Lung (tissue), 17 donors: ENCODE measurements at places on chromosomes 12 and 14. TPM values are rescaled to one million over a fixed set of nuclear protein-coding genes. Genes with fewer than 3 reads are reported as not detected.

- H3K36me3 ChIP-seq = no peaks in the 10 kb centered on the region
- peak; percentile 80 for DNase-seq
- peak overlapping the region; percentile 62 for H3K27ac ChIP-seq
Observed at GRCh38 chr12:56078931-56079722, 838 bp upstream of the ERBB3 start.

DNA sequence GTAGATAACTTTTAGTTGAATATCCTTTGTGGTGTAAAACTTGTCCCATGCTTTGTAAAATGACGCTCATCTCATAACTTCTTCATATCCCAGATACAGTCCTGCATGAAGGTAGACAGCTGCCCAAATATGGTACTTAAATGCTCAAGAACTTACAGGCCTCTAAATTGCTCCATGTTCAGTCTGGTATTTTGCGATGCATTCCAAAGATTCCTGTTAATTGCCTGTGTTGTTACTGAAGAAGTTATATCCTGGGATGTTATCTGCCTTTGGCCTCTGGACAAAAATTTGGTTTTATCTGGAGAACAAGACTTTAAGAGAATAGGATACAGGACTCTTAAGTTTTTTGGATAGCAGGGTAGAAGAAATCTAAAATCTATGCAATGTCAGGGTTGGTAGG lies 473.0 kb downstream of the PCNX1 start:
- H3K27ac ChIP-seq = no peak overlapping the region
- H3K36me3 ChIP-seq = no peaks in the 10 kb centered on the region
- peaks cover 2% of the 10 kb centered on the region for H3K4me1 ChIP-seq
- DNase-seq = peak; percentile 40
- no peaks in the 10 kb centered on the region for H3K27me3 ChIP-seq
- H3K4me3 ChIP-seq = no peak overlapping the region

GRCh38 chr12:27781680-27782079 lies 1.6 kb upstream of the MANSC4 start:
- H3K4me3 ChIP-seq = no peak overlapping the region
- H3K27ac ChIP-seq = no peak overlapping the region
- DNase-seq = peak; percentile 50
- no peaks in the 10 kb centered on the region for H3K36me3 ChIP-seq
- peaks cover 6% of the 10 kb centered on the region for H3K4me1 ChIP-seq
- no peaks in the 10 kb centered on the region for H3K27me3 ChIP-seq

DNA sequence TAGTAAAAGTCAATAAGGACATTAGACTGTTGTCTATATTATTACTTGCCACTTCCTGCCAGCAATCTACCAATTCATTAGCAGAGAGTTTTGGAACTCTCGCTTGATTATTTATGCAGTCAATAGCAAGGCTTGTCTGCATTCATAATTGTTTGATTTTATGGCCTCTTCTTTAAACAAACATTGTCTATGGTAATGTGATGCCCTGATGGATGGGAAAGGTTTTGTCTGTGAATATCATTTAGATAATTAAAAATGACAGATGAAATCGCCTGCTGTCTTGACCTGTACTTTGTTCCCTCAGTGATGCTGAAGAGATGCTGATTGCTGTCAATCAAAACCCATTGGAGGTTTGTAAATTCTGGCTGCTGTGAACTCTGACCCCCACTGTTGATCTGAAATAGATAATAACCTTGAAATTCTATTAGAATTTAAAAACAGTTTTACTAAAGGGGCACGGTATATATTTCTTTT lies 455.3 kb downstream of the NPAS3 start:
- no peak overlapping the region for H3K27ac ChIP-seq
- H3K36me3 ChIP-seq = no peaks in the 10 kb centered on the region
- H3K4me3 ChIP-seq = no peak overlapping the region
- H3K4me1 ChIP-seq = peaks cover 1% of the 10 kb centered on the region
- DNase-seq = no peak

GRCh38 chr14:66442953-66443571 lies 43.1 kb upstream of the CCDC196 start:
- DNase-seq = peak; percentile 1
- H3K4me1 ChIP-seq = no peaks in the 10 kb centered on the region
- no peaks in the 10 kb centered on the region for H3K36me3 ChIP-seq
- no peaks in the 10 kb centered on the region for H3K27me3 ChIP-seq
- H3K4me3 ChIP-seq = no peak overlapping the region

DNA sequence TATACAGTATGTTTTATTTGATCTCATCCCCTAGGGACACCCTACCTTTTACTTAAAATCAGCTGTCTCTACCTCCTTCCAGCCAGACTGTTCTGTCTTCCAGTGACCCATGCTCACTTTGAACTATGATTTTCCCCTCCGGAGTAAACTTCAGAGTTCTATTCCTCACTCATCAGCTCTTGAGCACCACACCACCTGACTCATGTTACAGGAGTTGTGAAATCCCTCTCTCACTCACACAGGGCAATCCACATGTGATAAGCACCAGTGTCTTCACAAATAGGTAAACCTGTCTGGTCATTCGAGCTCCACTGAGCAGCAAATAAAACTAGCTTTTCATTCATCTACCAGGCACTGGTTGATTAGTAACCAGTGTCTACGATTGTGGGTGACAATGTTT lies 177.3 kb upstream of the BMP4 start:
- no peaks in the 10 kb centered on the region for H3K27me3 ChIP-seq
- peaks cover 4% of the 10 kb centered on the region for H3K4me1 ChIP-seq
- H3K27ac ChIP-seq = no peak overlapping the region
- H3K4me3 ChIP-seq = no peak overlapping the region
- no peak for DNase-seq

DNA sequence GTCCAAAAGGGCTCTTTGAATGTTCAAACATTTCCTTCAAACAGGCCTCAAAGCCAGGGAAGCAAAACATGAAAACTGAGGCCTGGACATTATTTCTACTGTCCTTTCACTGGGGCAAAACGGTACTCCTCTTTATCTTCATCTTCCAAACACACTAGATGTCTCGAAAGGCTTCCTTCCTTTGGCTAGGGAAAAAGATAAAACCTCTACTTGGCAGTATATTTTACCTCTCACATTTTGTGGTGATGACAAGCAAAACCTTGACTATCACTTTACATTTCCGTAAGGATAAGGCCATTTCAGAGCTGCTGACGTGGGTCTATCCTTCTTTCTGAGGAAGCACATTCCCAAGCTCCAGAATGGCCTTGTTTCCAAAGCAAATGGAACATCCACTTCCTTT lies 9.9 kb downstream of the STAB2 start:
- no peaks in the 10 kb centered on the region for H3K27me3 ChIP-seq
- no peak for DNase-seq
- no peaks in the 10 kb centered on the region for H3K4me1 ChIP-seq
- no peak overlapping the region for H3K27ac ChIP-seq
- no peaks in the 10 kb centered on the region for H3K36me3 ChIP-seq
- H3K4me3 ChIP-seq = no peak overlapping the region

- peaks cover 5% of the 10 kb centered on the region for H3K4me1 ChIP-seq
- no peaks in the 10 kb centered on the region for H3K36me3 ChIP-seq
- H3K27me3 ChIP-seq = no peaks in the 10 kb centered on the region
- peak within 1 kb of the TSS; percentile 70 for H3K27ac ChIP-seq
- peak; percentile 80 for DNase-seq
Observed at GRCh38 chr12:40105515-40106201, at the start of gene SLC2A13. SLC2A13 (minus strand) TSS chr12:40106081; CDS start chr12:40105808, 273 bp downstream.

DNA sequence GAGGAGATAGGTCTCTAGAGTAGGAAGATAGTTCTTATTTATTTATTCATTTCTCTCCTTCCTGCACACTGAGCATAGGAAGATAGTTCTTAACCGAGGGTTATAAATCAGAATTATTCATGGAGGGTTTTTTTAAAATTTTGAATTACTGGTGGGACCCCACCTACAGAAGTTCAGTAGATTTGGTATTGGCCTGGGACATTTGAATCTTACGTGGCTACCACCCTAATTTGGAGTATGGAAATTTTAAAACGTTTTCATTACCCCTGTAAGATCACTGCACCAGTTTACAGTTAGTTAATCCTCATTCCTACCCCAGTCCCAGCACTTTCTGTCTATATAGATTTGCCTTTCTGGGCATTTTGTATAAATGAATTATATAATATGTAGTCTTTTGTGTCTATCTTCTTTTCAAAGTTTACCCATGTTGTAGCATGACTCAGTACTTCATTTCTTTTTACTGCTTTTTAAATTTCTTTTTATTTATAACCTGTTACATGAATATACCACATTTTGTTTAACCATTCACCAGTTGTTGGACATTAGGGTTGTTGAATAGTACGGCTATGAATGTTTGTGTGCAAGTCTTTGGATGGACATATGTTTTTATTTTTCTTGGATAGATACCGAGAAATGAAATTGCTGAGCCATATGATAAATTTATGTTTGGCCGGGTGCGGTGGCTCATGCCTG lies 44.9 kb downstream of the YLPM1 start:
- H3K4me1 ChIP-seq = no peaks in the 10 kb centered on the region
- H3K27me3 ChIP-seq = no peaks in the 10 kb centered on the region
- no peak overlapping the region for H3K4me3 ChIP-seq
- DNase-seq = no peak
- peaks cover 10% of the 10 kb centered on the region for H3K36me3 ChIP-seq

- H3K4me1 ChIP-seq = no peaks in the 10 kb centered on the region
- peaks cover 16% of the 10 kb centered on the region for H3K27me3 ChIP-seq
- no peaks in the 10 kb centered on the region for H3K36me3 ChIP-seq
- no peak overlapping the region for H3K27ac ChIP-seq
- no peak for DNase-seq
- no peak overlapping the region for H3K4me3 ChIP-seq
Observed at GRCh38 chr14:97298736-97299135, 501.6 kb downstream of the VRK1 start.

DNA sequence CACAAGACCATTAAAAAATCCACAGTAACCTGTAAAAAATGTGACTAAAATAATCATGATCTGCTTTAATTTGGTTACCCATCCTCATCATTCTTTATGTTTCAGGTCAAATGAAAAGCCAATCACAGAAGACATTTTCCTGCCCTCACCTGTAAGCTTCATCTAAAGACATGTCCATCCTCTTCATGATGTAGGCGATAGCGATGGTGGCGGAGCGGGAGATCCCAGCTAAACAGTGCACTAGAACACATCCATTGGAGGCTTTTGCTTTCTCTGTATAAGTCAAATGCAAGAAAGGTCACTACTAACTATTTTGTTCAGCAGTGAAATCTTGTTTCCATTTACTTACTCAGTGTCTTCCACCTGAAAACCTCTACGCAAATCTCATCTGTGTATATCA lies 82.6 kb downstream of the DUSP16 start:
- H3K27me3 ChIP-seq = no peaks in the 10 kb centered on the region
- no peak overlapping the region for H3K4me3 ChIP-seq
- H3K27ac ChIP-seq = no peak overlapping the region
- DNase-seq = no peak
- H3K36me3 ChIP-seq = peaks cover 23% of the 10 kb centered on the region

DNA sequence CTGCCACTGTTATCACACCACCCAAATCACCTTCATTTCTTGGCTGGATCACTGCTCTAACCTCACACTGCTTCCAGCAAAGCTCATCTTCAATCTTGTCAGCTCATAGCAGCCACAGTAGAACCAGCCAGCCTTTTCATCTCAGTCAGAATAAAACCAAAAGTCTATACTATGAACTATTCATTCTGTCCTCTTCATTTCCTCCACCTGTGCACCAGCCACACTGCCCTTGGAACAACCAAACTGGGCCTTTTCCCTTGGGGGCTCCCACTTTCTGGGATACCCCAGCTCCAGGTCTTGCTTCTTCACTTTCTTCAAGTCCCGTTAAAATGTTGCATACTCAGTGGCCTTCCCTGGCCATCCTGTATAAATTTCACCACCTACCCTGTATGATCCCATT lies 234.4 kb upstream of the DAAM1 start:
- H3K36me3 ChIP-seq = no peaks in the 10 kb centered on the region
- no peak overlapping the region for H3K4me3 ChIP-seq
- no peaks in the 10 kb centered on the region for H3K27me3 ChIP-seq
- peaks cover 3% of the 10 kb centered on the region for H3K4me1 ChIP-seq
- no peak for DNase-seq
- no peak overlapping the region for H3K27ac ChIP-seq

DNA sequence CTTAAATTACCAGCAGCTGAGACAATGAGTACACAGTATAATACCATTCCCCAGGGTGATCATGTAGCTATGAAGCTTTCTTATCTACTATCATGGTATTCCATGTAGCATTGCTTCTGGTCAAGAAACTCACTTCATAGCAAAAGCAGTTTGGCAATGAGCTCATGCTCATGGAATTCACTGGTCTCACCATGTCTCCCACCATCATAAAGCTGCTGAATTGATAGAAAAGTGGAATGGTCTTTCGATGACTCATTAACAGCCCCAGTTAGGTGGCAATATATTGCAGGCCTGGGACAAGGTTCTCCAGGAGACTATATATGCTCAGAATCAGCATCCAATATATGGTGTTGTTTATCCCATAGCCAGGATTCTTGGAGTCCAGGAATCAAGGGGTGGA lies 553.7 kb downstream of the FOXG1 start:
- no peak overlapping the region for H3K4me3 ChIP-seq
- no peaks in the 10 kb centered on the region for H3K27me3 ChIP-seq
- no peak overlapping the region for H3K27ac ChIP-seq
- no peaks in the 10 kb centered on the region for H3K4me1 ChIP-seq

DNA sequence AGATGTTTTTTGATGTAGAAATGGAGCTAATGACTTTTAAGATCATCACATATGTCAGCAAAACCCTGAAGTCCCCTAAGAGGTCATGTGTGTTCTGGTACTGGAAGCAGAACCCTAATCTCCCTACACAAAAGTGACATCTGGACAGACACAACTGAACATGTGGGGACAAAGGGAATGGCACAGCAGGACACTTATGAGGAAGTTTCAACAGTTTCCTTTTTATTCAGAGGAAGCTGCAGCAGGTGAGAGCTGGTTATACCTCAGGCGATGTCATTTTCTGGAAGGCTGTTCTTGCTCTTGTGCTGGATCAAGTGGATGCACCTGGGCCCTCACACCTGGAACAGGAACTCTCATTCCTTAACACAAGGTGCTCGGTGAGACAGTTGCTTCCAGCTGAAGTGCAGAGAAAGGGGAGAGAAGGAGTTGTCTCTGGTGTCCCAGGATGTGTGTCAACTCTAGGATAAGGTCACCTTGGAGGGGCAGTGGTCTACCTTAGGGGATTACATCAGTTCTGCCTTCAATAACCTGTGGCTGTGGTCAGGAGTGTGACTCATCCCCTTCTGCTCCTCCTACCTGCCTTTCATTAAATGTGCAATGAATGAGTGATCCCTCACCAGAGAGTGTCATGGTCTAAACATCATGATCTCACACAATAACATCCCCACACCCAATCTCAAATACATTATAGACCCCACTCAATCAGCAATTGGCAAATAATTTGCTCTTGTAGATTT lies 463.4 kb downstream of the TMEM121 start:
- DNase-seq = no peak
- no peaks in the 10 kb centered on the region for H3K36me3 ChIP-seq

RPGRIP1 gene
- total RNA-seq = 0.43 TPM

TSPAN19 gene
- 13.7 TPM for total RNA-seq

ADSS1 gene
- total RNA-seq = 9.3 TPM

CFAP54 gene
- 15.5 TPM for total RNA-seq

TAS2R10 gene
- 2.1 TPM for total RNA-seq

PLEK2 gene
- total RNA-seq = 4.9 TPM

CLEC6A gene
- 1.1 TPM for total RNA-seq

ASCL1 gene
- 0.46 TPM for total RNA-seq

OR6C2 gene
- not detected for total RNA-seq

KHNYN gene
- 48.1 TPM for total RNA-seq

RPS26 gene
- total RNA-seq = 94.2 TPM

METTL3 gene
- total RNA-seq = 77.2 TPM

CFAP73 gene
- total RNA-seq = 14.6 TPM
